ENCODE measurements at places on chromosomes 3 and 15.

GRCh38 chr3:143070977-143071551 lies 48.5 kb upstream of the CHST2 start:
- no peak for DNase-seq

GRCh38 chr3:69343875-69344274 lies 42.0 kb downstream of the FRMD4B start:
- DNase-seq = no peak

GRCh38 chr3:186800285-186800684 lies 6.0 kb downstream of the RFC4 start:
- peak; percentile 29 for DNase-seq

GRCh38 chr15:47812470-47812999 lies 95.2 kb downstream of the SEMA6D start:
- DNase-seq = no peak

- no peak for DNase-seq
Observed at GRCh38 chr3:41330465-41330864, 131.2 kb downstream of the CTNNB1 start.

DNA sequence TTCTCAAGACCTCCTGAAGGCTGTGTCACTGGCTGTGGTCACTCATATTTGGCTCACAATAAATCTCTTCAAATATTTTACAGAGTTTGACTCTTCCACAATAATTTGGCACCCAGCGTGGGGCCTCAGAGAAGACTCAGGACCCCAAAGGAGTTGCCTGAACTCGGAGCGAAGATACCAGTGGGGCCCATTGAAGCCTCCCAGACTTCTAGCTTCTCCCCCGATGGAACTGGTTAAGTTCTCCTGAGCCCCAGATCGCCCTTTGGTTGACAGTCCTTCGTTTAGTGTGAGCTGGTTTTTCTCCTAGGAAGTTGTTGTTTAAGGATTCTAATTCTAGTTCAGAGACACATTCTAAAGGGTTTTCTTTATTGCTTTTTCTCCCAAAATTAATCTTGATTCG lies 1.4 kb upstream of the SLC41A3 start:
- no peak for DNase-seq

GRCh38 chr3:106068795-106069194 lies 200.0 kb upstream of the CBLB start:
- peak; percentile 34 for DNase-seq

DNA sequence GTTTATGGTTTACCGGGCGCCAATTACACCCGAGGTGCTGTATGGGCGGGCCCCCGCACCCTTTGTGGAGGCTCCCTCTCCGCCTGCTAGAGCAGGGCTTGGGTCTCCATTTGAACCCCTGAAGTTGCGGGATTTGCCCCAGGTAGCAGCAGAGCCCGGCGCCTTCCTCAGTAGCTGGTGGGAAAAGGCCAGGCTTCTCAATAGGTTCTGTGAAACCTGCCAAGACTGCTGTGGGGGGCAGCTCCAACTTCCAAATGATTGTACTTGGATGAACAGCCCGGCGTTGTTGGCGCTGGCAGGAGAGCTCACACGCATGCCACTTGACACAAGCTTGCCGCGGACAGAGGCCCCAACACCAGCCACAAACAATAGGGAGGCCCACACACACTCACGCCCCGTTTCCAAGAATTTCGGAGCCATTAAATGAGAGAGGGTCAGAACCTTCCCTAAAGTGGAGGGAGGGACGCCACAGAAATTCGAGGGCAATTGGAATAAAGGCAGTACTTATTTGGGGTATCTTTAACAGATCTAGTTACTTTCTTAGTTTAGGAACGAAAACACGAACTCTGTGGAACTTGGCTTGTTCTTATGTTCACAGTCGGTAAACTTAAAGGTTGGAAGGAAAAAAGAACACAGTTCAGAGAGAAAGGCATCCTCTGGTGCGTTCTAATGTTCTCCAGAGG lies 1.4 kb downstream of the EPHB3 start:
- no peak for DNase-seq

DNA sequence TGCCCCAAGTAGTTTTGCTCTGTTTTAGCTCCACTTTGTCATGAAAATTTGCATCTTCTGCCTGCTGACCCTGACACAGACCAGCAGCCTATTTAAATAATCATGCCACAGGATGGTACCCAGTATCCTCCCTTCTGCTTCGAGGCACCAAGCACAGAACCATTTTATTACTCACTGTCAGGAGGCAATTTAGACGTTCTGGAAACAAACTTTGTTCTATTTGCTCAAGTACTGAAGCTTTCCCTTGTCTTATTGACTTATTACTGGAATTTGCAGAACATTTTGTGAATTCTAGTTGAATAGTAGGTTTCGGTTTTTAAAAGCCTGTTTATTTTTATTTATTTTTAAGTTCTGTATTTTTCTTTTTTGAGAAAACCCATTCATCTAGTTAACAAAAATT lies 279.6 kb upstream of the GADL1 start:
- no peak for DNase-seq

DNA sequence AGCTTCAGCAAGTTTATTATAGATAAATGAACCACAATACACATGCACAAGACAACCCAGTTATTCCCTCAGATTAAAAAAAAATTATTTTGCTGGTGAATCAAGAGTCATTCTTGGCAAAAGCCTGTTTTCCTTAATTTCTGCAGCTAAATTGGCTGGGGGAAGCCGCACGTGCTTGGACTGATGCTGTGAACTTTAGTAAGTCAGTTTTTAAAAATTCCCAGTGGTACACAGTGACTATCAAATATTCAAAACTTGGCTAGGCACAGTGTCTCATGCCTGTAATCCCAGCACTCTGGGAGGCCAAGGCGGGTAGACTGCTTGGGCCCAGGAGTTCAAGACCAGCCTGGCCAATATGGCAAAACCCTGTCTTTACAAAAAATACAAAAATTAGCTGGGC lies 23.9 kb downstream of the EHD4 start:
- no peak for DNase-seq

DNA sequence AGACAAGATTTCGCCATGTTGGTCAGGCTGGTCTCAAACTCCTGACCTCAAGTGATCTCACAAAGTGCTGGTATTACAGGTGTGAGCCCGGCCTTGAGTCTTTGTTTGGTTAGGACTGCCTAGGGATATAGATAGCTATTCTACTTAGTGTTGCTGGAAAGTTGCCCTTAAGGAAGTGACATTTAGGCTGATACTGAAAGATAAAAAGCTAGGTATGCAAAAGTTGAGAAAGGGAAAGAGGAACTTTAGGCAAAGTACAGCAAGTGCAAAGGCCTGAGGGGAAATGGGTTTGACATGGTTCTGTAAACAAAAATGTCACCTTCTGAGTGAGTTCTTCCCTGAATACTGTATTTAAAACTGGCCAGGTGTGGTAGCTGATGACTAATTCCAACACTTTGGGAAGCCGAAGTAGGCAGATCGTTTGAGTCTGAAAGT lies 111.5 kb downstream of the ZNF609 start:
- DNase-seq = no peak

DNA sequence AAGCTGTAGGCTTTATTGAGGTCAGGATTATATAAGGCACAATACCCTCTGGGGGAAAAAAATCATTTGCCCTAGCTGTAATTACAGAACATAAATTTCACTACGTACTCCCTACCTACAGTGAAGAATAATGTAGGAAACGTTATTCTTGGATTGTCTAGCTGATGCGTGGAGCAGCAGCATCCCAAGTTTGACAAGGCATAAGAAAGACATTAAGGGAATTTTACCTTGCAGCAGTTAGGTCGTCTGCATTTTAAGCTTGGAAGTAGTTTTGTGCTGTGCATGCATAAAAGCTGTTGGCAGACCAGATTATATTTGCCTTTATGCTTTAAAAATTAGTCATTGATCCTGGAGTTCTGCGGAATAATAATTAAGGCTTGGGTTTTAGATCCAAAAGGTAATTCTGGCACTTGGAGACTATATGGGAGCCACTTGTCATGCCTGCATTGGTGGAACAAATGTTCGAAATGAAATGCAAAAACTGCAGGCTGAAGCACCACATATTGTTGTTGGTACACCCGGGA lies 2.2 kb downstream of the EIF4A2 start:
- no peak for DNase-seq

- no peak for DNase-seq
Observed at GRCh38 chr3:178295292-178295912, 240.8 kb upstream of the KCNMB2 start.

GRCh38 chr15:46548989-46549388 lies 914.2 kb downstream of the SQOR start:
- DNase-seq = no peak

DNA sequence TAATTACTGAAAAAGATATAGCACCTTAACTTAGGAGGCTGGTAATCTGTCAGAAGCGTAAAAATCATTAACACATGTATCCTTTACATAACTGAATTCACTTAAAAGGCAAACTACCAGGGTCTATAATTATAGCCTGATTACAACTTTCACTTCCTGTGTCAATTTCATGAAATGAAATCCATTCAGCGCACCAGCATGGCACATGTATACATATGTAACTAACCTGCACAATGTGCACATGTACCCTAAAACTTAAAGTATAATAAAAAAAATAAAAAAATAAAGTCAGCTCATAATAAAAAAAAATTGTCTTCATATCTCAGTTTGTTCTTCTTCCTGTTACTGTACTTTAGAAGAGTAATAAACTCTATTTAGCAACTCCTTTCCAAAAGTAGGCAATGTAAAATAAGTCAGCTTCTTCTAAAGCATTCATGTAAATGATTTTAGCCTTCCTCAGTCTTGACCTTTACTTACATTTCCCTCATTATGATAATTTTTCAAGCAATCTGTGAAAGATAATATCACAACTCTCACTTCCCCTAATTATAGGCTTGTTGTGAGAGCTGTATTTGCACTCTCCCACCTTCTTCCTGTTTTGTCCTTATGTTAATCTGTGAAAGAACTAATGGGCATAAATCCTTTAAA lies 50.1 kb downstream of the KBTBD8 start:
- no peak for DNase-seq

DNA sequence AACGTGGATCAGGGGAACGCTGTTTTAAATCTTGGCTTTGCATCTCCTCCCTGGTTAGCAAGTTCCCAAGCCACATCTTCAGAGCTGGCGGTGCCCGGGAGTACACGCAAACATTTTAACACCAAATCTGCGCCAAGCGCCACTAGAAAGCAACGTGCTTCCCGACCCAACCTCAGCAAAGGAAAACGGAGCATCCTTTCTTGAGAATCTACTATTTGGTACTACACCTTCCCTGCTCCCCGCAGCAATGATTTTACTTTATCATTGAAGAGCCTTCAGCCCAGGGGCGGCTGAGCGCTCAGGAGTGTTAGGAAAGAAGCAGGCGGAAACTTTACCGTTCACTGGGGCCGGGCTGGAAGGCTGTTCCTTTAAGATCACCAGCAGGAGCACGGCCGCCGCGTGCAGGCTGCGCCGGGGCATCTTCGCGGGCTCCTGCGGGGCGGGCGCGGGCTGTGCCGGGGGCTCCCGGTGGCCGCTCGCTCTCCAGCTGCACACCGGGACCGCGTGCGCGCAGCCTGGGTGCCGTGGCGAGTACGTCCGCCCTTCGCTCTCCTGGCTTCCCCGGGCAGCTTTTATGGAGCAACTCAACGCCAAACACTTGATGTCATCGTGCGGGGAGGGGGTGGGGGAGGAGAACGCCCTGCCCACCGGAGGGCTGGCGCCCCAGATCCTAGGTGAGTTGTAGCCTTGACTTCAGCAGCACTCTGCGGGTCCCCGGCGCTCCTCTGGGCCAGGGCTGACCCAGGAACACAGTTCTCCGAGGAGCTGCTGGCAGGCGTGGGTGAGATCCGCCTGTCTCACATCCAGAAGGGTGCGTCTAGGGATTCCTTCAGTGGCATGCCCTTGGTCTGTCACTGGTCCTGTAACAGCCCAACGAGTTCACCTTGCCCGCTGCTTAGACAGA lies at the start of gene CA12:
Gene CA12 (minus strand): TSS at position 546 of the 904 bp plus-strand sequence. CDS start 126 bp downstream, at position 420.
- DNase-seq = no peak

- no peak for DNase-seq
Observed at GRCh38 chr3:65741540-65741939, 297.2 kb downstream of the MAGI1 start.

- DNase-seq = no peak
Observed at GRCh38 chr3:154786724-154787123, 293.4 kb upstream of the MME start.

GRCh38 chr3:55190331-55190730 lies 262.5 kb upstream of the LRTM1 start:
- no peak for DNase-seq

GRCh38 chr3:170506556-170506955 lies 79.3 kb downstream of the SLC7A14 start:
- no peak for DNase-seq

DNA sequence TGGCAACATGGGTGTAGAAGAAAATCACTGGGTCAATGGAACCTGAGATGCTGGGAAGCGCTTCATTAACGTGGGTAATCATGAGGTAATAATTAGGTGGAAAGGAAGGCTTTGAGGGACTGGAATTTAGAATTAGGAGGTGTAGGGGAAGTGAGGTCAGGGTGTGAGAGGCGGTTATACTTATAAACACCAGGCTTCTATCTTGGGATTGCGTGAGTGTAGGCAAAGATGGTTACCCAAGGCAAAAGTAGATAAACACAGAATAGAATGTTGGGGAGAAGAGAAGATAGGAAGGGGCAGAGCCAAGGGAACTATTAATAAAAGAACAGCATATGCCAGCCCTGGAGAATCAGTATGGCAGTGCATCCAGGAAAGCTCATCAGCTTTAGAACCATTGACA lies 3.3 kb upstream of the AQP9 start:
- no peak for DNase-seq

GRCh38 chr3:171267104-171267503 lies 193.1 kb downstream of the TNIK start:
- DNase-seq = peak; percentile 78

- DNase-seq = no peak
Observed at GRCh38 chr3:79367803-79368202, 400.0 kb downstream of the ROBO1 start.

DNA sequence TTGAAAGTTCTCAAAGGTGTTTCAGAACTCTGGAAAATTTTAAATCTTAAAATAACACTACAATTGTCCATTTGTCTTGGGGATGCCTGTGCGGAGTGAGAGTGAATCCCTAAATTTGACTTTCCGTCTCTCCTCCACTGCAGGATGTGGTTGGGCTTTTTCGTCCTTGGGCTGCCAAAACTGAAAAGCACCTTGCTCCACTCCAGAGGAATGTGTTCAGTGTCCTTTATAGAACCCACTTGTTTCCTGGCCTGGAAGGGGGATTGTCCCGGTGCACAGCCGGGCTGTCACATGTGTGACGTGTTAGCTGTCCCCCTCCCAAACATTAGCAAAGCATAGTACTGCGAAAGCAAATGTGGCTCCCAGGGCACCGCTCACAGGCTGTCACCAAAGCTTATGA lies 69.6 kb upstream of the ATP10A start:
- no peak for DNase-seq

GRCh38 chr3:14431452-14431916 lies 29.1 kb downstream of the SLC6A6 start:
- no peak for DNase-seq

DNA sequence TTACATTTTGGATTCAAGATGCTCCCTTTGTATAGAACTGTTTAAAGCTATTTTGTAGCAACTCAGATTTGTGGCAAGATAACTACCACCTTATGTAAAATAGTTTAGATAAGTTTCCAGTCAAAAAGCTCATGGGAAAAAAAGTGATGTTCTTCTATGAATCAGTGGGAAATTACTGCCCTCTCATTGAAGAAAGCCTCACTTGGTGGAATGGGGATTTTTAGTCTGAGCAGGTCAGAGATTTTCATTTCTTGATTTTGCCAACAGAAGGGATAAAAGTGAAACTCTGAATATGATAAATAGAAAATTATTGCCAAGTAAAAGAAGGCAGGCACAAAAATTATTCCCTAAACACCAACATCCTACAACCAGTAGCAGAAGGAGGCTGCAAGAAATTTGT lies 25.8 kb upstream of the CSTA start:
- DNase-seq = peak; percentile 27

All from activated CD4-positive, alpha-beta T cell treated with anti-CD3 and anti-CD28 coated beads, Interleukin-2, amount 50 U/mL, for 16 hours (primary cell).